Stimulated activated CD4-positive, alpha-beta T cell treated with anti-CD3 and anti-CD28 coated beads, Interleukin-4, amount 100 ng/mL, for 4 hours (primary cell): ENCODE measurements at places on chromosomes 12 and 14.

DNA sequence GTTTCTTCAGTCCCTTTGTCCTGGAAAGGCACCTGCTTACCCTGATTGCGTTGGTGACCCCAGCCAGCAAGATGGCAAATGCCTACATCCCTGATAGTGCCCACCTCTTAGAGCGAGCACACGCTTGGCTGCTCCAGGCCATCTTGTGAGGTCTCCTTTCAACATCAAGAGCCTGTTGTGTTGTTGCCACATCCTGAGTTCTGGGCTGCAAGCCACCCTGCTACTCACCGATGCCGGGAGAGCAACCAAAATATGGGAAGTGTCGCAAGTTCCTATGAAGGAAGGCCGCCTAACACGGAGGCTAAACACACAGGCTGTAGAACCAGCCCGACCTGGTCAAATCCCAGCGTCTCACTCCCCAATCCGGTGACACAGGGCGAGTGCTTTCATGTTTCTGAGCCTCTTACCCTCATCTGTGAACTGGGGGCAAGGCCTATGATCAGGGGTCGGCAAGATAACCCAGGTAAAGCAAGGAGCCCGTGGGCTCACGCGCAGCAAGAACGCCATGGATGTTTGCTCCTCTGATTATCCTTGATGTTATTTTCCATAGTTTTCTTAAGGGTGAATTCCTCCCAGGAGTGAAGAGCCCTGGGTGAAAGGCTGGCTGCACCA is 98.4 kb downstream of the LGMN start:
- DNase-seq = no peak

DNA sequence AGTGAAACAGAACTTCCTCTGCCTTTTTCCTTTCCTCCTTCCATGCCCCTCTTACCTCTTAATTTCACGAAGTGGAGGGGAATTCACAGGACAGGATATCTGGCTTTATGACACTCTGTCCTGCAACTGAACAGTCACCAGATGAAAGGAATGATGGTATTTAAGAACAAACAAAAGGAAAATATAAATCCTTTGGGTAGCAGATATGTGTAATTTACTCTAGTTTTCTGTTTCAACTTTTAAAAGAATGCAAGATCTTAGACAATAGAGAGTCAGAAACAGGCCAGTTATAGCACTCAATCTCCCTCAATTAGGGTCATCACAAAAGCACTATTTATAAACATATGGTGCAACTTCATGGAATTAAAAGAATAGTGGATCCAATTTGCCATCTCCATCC is 25.0 kb upstream of the HMGA2 start:
- no peak for DNase-seq

GRCh38 chr14:99393059-99393655 is 87.5 kb downstream of the SETD3 start:
- peak; percentile 40 for DNase-seq

DNA sequence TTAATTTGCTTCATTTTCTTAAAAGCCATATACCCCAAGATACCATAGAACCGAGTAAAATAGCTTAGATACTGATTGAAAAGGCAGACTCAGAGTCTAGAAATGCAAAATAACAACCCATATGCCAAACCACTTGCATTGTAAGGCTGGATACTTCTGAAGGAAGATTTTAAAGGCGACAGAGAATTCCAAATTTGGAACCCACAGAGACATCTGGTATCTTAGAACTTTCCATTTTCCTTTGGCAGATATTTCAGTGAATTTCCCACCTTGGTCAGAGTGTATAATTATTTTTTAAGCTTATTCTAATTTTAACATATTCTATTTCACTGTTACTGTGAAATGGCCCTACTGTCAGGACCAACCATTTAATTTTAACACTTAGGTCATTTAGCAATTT is 186.4 kb upstream of the E2F7 start:
- DNase-seq = no peak

GRCh38 chr12:13186302-13186701 is 10.2 kb upstream of the EMP1 start:
- DNase-seq = no peak

- DNase-seq = no peak
Measured at GRCh38 chr12:58378028-58378427, 436.7 kb downstream of the ATP23 start.

- DNase-seq = no peak
Measured at GRCh38 chr14:81062816-81063215, 107.4 kb downstream of the TSHR start.

DNA sequence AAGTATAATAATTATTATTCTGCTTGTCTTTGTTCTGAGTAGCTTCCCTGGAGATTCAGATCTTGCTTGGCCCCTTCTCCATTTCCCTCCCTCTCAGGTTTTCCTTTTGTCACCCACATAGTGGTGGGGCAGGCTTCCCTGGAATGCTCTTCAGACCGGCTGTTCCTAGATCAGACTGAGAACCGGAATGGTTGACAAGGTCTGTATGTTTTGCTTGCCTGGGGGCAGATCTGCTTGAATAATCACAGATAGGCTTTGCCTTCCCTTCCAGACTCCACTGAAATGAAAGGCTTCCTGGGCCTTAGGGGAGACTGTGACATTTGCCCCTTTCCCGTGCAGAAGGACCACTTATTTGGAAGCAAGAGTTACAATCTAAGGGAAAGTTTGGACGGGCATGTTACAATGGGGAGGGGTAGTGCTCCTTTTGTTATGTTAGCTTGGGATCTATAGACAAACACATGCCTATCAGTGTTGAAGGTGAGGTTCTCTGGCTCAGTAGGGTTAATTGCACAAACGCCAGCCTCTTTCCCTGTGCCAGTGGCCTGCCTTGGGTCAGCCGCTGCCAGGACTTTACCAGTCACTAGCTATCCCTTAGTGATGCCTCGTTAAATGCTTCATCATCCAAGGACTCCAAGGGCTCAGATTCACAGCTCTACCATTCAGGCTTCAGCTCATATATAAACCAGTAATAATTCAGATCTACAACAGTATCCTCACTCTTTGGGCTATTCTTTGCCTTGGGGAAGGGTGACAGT is 178.6 kb downstream of the SNAPC1 start:
- DNase-seq = no peak

- peak; percentile 69 for DNase-seq
Measured at GRCh38 chr14:77094672-77095284, 3.3 kb upstream of the CIPC start.

DNA sequence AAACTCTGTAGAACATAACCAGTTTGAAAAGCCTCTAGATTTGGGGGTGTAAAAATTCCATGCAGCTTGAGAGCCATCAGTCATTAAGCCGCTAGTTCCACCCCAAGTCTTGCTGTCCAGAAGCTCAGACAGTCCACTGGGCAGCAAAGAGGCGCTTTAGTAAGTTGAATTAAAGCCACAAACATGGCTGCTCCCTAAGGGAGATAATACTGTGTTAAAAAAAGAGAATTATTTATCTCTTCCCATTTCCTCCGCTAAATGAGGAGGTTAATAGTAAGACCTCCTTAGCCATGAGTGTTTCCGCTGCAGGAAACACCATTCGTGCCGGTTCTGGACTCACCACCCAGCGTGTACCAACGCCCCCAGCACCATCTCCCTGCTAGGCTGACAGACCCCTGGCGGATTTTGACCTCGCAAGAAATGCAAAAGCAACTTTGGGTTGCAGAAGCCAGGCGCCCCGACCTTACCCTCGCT is 536 bp downstream of the TM7SF3 start:
- no peak for DNase-seq

GRCh38 chr12:89051065-89051677 is 301.1 kb downstream of the DUSP6 start:
- no peak for DNase-seq

- no peak for DNase-seq
Measured at GRCh38 chr14:78683981-78684380, 513.8 kb downstream of the NRXN3 start.

- DNase-seq = peak; percentile 93
Measured at GRCh38 chr12:110124269-110124995, at the start of gene IFT81. Gene IFT81 (plus strand): TSS chr12:110124357. CDS start chr12:110127381, 3,024 bp downstream.

DNA sequence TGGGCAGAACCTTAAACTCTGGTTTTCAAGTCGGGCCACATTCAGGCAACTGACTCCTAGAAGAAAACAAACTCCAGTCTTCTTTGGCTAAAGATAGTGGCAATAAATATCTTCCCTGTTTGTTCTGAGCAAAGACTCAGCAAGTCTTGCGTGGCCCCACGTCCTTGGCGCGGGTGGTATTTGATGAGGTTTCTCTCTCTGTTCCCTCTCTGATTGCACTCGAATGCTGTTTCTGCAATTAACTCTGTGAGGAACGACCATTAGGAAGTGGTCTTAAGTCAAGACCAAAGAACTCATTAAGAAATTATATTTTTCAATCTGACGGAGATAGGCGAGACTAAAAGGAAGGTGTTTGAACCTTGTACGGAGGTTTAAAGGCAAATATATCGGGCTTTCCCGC is 177.6 kb downstream of the TMEM132C start:
- DNase-seq = no peak

- DNase-seq = no peak
Measured at GRCh38 chr12:49231878-49232655, 32.8 kb upstream of the TUBA1C start.

DNA sequence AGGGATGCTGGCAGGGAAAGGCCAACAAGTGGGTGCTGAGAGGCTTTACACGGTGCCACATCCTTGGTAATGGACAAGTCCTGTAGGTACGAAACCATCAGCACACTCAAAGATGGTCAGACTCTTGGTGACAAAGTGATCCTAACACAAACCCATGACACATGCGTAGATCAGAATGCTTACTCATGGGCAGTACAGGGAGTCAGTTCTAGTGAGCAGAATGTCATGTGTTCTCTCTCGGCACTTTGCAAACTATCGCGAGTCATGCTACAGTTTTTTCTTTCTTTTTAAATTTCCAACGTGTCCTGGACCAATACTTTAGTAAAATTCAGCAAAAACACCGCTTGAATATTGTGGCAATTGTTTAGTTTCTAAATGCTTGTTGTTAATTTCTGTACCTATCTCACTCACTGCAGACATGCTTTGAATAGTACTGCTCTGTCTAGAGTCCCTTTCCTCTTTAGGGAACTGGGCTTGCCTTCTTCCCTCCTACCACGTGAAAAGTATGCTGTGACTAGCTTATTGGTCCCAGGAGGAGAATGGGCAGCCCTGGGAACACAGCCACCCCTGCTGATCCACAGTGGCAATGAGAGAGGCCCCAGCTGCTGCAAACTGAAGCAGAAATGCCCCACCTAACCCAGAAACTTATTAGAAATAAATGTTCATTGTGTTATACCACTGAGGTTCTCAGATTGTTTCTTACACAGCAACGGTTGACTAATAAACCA is 62.4 kb downstream of the UBR7 start:
- no peak for DNase-seq

- no peak for DNase-seq
Measured at GRCh38 chr12:131159660-131160059, 206.0 kb downstream of the ADGRD1 start.

- no peak for DNase-seq
Measured at GRCh38 chr14:55339770-55340169, 68.5 kb downstream of the FBXO34 start.

- DNase-seq = no peak
Measured at GRCh38 chr12:82300611-82301010, 57.6 kb downstream of the CCDC59 start.

GRCh38 chr12:68796399-68796798 is 11.6 kb upstream of the MDM2 start:
- no peak for DNase-seq

DNA sequence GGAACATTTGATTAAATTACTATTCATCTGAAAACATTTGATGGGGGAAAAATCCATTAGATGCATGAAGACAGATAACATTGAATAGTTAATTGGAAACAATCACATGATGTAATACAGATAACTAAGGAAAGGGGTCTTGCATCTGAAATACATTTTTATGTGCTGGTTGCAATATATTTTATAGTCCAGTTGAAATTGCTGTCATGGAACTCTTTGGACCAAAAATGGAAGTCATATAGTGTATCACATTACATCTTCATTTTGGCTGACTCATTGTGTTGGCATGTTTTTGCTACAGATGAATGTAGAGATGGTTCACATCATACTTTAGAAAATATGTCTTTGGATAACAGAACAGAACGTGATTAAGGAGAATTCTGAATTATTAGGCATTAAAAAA is 43.0 kb upstream of the GNPNAT1 start:
- no peak for DNase-seq

- no peak for DNase-seq
Measured at GRCh38 chr14:59435987-59436386, 29.2 kb downstream of the GPR135 start.

DNA sequence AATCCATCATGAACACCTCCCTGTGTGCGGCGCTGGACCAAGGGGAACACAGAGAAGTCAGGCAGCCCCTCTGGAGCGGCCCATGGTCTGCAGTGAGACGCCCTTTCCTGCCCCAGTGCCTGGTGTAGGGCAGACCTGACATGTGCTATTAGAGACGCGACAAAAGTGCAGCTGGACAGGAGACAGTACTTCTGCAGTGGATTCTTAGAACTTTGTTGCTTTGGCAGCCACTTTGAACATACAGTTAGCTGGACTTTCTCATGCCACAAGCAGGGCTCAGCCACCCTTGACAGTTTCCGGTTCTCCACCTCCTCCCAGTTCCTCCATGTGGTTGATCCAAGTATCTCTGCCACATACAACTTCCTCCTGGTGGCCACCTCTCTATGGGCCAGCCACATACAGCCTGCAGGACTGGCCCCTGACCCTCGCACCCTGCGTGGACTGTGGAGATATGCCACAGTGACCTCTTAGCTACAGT is 45.9 kb downstream of the LGMN start:
- no peak for DNase-seq

- no peak for DNase-seq
Measured at GRCh38 chr12:123268850-123269249, 2.8 kb downstream of the CDK2AP1 start.

GRCh38 chr12:119325813-119326212 is 8.7 kb upstream of the CCDC60 start:
- DNase-seq = no peak

- no peak for DNase-seq
Measured at GRCh38 chr12:103905730-103906349, 24.4 kb upstream of the HSP90B1 start.

GRCh38 chr14:72682188-72682587 is 211.7 kb downstream of the DPF3 start:
- DNase-seq = no peak

- no peak for DNase-seq
Measured at GRCh38 chr12:53870117-53870516, 68.5 kb upstream of the HOXC13 start.

- DNase-seq = no peak
Measured at GRCh38 chr14:75514673-75515628, 7.3 kb upstream of the BATF start.

DNA sequence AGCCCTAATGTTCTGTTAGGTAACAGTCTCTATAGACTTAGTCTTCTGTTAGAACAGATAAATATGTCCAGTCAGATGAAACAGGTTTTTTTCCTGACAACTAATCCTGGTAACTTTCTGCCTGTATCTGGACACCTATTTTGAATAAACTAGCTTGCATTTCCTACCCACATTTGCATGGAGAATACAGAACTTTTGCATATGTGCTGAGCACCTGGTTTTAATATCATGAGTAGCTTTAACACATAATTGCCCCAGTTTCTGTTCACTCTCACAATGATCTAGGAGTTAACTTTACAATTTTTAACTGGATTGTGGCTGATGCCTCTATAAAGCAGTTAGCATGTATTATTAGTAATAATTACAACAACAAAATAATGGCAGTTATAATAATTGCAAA is 111.7 kb downstream of the KTN1 start:
- DNase-seq = no peak

GRCh38 chr14:104356020-104356737 is 217.8 kb downstream of the KIF26A start:
- DNase-seq = no peak

- no peak for DNase-seq
Measured at GRCh38 chr12:49925433-49926204, 21.9 kb upstream of the FAIM2 start.
